ENCODE measurements at places on chromosomes 3 and 15.
A peak's percentile ranks its signal among the peaks of the same experiment; 100 is the strongest.

DNA sequence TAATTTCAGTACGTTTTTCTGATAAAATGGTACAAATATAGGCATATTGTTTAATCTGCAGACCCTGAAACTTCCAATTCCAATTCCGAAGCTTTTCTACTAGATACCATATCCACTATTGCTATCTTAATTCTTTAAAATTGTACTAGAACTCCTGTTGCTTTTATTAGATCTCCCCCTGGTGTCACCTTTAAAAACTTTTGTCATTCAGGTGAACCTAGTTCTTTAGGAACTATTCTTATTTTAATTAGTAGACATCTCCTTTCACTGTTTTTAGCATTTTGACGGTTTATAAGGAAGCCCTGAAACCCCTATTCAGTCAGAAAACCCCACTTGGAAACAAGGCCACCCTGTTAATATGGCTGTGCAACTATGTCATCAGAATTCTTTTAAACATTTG, 22.3 kb downstream of the C2CD4B start:
- no peak for DNase-seq
- no peaks in the 10 kb centered on the region for H3K27me3 ChIP-seq
- no peaks in the 10 kb centered on the region for H3K36me3 ChIP-seq
- H3K4me3 ChIP-seq, result no peak overlapping the region

DNA sequence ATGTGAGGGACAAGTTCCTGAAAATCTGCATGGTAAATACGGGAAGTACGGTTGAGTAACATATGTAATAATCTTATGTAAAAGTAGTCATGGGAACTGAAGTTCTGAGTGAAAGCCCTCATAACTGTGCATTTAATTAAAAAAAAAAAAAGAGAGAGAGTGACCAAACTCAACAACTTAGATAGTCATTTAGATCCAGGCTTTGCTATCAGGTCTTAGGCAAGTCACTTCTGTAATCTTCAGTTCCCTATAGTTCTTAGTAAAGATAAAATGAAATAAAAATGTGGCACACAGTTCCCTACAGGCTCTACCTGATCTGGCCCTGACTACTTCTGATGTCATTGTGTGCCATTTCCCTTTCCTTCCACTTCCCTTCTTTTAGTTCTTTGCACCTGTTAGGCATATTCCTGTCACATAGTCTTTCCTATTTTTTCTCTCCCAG, 15.0 kb downstream of the RNF111 start:
- H3K27ac ChIP-seq, result no peak overlapping the region
- no peaks in the 10 kb centered on the region for H3K27me3 ChIP-seq
- no peak for DNase-seq
- H3K36me3 ChIP-seq, result peaks cover 2% of the 10 kb centered on the region
- H3K4me3 ChIP-seq, result no peak overlapping the region
- peaks cover 6% of the 10 kb centered on the region for H3K4me1 ChIP-seq

DNA sequence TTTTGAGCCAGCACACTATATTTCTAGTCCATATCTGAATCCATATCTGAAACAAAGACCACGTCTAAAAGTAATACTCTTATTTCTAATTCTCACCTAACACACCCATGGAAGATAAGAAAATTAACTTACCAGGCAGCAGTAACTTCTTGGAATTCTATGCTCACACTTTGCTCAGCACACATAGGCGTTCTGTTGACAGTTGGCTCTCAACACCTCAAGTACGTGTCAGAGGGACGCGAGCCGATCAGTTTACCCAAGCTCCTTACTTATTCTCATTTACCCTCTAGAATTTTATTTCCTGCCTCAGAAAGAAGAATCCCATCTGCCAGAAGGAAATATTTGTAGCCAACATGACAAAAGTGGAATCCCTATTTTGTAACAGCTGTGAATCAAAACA, 911.9 kb downstream of the FHIT start:
- H3K27ac ChIP-seq, result no peak overlapping the region
- H3K4me3 ChIP-seq, result no peak overlapping the region
- no peaks in the 10 kb centered on the region for H3K4me1 ChIP-seq
- H3K36me3 ChIP-seq, result no peaks in the 10 kb centered on the region
- H3K27me3 ChIP-seq, result no peaks in the 10 kb centered on the region
- DNase-seq, result no peak

- H3K36me3 ChIP-seq, result no peaks in the 10 kb centered on the region
- H3K4me1 ChIP-seq, result peaks cover 24% of the 10 kb centered on the region
- no peak overlapping the region for H3K4me3 ChIP-seq
- H3K27ac ChIP-seq, result no peak overlapping the region
- H3K27me3 ChIP-seq, result no peaks in the 10 kb centered on the region
- no peak for DNase-seq
Observed at GRCh38 chr15:60964527-60964926, 264.6 kb downstream of the RORA start.

DNA sequence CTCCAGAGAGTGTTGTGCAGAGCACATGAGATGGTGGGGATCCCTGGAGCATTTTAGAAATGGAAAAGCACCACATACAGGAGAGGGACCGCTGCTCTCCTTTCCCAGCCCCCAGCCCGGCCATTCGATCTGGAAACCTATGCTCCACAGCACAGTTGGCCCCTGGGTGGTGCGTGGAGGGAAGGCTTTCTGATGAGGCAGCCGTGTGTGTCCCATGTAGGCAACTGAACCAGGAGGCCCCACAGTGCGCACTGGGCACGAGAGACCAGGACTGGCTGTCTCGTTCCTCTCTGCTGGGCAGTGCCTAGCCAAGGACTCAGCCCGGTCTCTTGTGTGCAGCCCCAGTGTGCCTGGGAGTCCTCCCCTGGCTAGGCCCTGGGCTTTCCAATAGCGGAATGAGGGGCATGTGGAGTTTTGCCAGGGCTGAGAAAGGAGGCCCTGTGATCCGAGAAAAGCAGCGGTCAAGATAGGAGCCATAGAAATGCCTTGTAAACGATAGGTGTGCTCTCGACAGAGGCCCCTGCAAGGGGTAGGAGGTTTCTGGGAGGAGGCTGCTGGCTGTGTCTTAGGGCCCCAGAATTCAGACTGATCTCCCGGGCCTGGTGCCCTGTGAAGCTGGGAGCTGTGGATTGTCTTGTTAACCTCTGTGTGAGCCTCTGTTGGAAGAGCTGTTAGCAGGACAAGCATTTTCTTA, 39.0 kb downstream of the CHDH start:
- no peak for DNase-seq
- no peaks in the 10 kb centered on the region for H3K4me1 ChIP-seq
- no peak overlapping the region for H3K4me3 ChIP-seq
- H3K27me3 ChIP-seq, result no peaks in the 10 kb centered on the region

GRCh38 chr15:31556494-31557150, 230.0 kb downstream of the KLF13 start:
- no peak overlapping the region for H3K27ac ChIP-seq
- H3K4me3 ChIP-seq, result no peak overlapping the region
- DNase-seq, result no peak
- H3K36me3 ChIP-seq, result no peaks in the 10 kb centered on the region
- no peaks in the 10 kb centered on the region for H3K27me3 ChIP-seq
- no peaks in the 10 kb centered on the region for H3K4me1 ChIP-seq

GRCh38 chr3:30231277-30232141, 374.9 kb upstream of the TGFBR2 start:
- H3K27me3 ChIP-seq, result no peaks in the 10 kb centered on the region
- H3K36me3 ChIP-seq, result no peaks in the 10 kb centered on the region
- H3K4me3 ChIP-seq, result no peak overlapping the region
- DNase-seq, result no peak
- no peak overlapping the region for H3K27ac ChIP-seq

DNA sequence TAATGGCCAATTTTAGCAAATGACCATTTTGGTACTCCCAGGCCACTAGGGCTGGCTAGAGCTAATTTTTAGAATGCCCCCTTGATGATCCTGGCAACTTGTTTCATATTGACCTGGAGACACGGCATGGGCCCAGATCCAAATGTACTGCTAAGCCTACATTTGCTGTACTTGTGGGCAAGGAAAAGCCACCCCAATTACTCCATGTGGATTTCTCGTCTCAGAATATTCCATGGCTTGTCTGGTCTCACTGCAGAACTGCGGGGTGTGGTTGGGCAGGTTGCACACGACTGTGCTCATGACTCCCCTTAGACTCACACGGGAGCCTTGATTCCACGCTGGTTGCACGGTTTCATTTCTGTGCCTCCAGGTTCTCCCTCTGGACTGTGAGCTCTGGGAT, 140.9 kb downstream of the RPLP1 start:
- no peaks in the 10 kb centered on the region for H3K27me3 ChIP-seq
- no peak overlapping the region for H3K27ac ChIP-seq
- no peaks in the 10 kb centered on the region for H3K36me3 ChIP-seq
- no peak overlapping the region for H3K4me3 ChIP-seq
- DNase-seq, result no peak

DNA sequence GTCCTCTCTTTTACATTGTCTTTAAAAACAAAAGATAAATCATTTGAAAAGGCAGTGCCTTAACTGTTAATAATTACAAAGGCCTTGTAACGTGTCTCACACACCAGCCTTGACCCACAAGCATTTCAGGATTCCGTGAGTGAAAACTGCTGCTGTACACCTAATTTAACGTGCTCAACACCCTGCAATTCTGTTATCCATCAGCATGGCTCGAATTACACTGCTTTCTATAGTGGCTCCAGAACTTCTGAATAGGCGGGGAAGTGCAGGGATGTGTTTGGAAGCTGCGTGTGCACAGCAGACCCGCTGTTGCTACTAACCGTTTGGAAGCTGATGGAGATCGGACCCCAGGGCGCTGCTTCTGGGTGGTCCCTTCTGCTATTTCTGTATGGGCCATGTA, 9.9 kb upstream of the ETFA start:
- H3K27ac ChIP-seq, result no peak overlapping the region
- no peaks in the 10 kb centered on the region for H3K4me1 ChIP-seq
- H3K27me3 ChIP-seq, result peaks cover 30% of the 10 kb centered on the region
- no peak for DNase-seq
- H3K4me3 ChIP-seq, result no peak overlapping the region

DNA sequence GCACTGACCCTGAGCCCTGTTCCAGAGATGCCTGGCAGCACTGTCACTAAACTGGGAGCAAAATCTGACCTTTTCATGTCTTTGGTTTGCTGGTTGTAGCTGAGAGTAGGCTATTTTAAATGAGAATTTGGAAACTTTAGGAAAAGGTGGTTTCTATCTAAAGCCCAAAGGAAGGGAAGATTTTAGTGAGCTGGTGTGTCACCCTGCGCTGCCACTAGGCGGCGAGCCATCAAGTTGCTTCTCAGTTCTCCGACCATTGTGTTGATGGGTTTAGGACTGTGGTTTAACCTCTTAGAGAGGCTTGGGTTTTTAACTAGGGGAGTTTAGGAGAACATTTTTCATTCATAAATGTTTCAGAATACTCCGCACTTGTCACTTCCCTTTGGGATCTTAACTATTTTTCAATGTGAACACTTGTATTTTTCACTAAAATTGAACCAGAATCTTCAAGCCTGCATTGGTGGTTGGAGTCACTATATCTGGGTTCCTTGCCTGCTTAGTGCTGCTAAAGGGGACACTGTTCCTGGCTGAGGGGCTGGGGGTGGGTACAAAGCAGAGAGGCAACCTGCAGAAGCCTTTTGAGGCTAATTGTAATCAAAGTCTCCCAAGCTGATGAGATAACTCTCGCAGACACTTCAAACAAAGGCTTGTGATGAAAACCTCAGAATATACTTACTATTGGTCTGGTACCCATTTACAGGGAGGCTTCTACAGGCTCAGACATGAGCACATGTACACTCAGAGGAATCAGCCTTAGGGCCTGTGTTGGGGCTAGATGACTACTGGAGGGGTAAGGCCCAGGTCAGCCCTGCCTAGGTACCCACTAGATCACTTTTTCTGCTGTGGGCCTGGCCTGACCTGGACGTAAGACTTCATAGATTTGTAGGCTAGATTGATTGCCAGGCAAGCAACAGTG, 16.8 kb downstream of the EXOSC7 start:
- H3K4me3 ChIP-seq, result no peak overlapping the region
- H3K27me3 ChIP-seq, result no peaks in the 10 kb centered on the region
- H3K36me3 ChIP-seq, result peaks cover 20% of the 10 kb centered on the region
- peaks cover 10% of the 10 kb centered on the region for H3K4me1 ChIP-seq
- no peak overlapping the region for H3K27ac ChIP-seq
- no peak for DNase-seq

- H3K36me3 ChIP-seq, result no peaks in the 10 kb centered on the region
- no peaks in the 10 kb centered on the region for H3K27me3 ChIP-seq
- H3K4me1 ChIP-seq, result no peaks in the 10 kb centered on the region
- no peak for DNase-seq
Observed at GRCh38 chr3:84277562-84278224, 681.1 kb upstream of the CADM2 start.

DNA sequence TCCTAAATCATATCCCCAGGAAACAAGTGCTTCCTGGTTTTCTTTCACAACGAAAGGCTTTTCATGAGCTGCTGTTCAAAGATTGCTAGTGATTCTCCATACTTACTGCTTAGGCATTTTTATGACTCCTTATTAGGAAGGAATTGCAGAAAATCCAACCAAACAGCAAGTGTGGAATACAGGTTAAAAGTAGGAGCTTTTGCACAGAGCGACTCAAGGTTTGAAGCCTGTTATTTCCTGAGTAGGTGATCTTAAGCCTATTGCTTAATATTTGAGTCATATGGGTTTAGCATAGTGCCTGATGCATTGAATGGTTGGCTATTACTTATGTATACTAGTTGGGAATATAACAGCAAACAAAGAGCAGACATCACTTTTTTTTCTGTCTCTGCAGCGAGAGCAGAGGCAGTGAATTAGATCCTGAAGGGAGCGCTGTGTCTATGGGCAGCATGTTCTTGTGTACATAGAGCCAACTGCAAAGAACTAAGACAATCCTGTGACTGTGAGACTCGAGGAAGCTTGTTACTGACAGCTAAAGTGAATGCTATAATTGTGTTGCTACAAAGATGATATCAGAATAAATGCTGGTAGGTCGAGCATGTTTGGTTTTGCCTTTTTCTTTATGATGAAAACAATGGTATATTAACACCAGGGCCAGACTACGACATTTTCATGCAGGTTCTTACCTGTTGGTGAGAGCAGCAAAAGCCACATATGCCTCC, 6.3 kb downstream of the TM4SF1 start:
- DNase-seq, result no peak
- H3K27me3 ChIP-seq, result no peaks in the 10 kb centered on the region
- peak overlapping the region; percentile 59 for H3K27ac ChIP-seq
- H3K4me1 ChIP-seq, result peaks cover 5% of the 10 kb centered on the region
- no peaks in the 10 kb centered on the region for H3K36me3 ChIP-seq

DNA sequence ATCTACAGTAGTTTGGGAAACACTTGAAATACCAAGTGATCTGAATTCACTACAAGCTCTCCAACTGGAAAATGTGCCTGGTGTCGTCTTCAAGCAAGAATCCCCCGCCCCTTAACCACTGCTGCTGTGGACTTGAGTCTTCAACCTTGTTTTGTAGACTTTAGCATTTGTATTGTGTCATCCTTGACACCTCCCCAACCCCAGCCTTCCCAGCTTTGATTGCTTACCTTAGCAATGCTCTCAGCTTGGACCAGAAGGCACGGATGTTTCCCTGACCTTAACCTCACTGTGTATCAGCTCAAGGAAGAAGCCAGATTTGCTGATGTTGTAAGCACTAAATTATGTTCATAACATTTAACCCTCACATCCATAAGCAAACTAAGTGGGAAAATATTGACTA, 146.4 kb downstream of the IGF1R start:
- H3K27ac ChIP-seq, result no peak overlapping the region
- no peak for DNase-seq
- peaks cover 35% of the 10 kb centered on the region for H3K4me1 ChIP-seq

All from lung (tissue), 17 donors.